ENCODE measurements at places on chromosomes 5 and 9.

DNA sequence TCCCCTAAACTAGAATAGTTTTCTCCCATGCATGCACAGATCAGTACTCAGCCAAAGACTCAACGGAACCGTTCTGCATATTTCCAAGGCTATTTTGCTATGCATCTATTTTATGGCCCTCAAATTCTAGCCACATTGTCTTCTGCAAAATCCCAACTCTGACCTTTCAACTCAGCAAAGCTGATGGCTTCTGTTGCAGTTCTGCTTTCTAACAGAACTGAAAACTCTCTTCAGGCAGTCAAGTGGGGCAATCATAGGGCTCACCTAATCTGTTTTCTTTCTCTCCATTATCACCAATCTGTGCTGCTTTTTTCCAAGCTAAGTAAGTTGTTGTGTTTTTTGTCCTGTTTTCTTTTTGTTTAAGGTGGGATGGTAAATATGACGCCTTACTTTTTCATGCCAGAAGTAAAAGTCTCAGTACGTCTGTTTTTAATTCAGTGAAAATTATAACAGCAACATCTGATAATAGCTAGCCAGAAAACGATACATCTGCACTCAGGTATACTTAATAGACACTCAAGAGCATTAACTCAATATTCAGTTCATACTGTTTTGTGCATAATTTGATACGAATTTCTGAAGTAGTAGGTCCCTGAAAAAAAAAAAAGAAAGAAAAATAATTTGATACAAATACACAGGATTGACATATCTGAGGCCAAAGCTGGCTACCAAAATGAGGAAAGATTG, 454.3 kb downstream of the TLE1 start:
- DNase-seq = no peak

- no peak for DNase-seq
Observed at GRCh38 chr5:100311806-100312205, 223.4 kb upstream of the FAM174A start.

DNA sequence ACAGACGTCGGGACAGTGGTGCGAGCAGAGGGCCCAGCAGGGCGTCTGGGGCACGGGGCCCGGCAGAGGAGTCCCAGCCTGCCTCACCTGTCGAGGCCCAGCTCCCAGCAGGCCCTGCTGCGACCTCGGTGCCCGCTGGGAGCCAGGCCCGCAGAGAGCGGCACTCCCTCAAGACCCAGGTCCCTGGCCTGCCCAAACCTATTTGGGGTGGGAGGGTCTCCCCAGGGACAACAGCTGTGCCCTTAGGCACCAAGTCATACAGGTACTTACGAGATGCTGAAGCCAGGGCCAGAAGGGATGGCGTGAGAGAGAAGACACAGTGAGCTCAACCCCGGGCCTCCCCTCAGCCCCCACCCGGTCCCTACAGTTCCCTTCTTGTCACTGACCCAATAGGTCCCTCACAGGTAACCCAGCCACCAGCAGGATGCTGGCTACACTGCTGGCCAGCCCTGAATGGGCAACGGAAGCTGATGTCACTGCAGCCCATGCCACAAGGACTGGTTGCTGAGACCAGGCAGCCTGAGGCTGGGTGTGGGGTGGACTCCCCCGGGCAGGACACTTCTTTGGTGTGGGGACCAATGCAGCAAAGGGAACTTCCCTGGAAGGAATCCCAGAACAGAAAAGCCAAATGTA, 3.7 kb downstream of the NSMF start:
- no peak for DNase-seq

GRCh38 chr9:84851935-84852585, 182.5 kb downstream of the NTRK2 start:
- peak; percentile 39 for DNase-seq

GRCh38 chr9:33135031-33135461, 32.1 kb downstream of the B4GALT1 start:
- DNase-seq = no peak

DNA sequence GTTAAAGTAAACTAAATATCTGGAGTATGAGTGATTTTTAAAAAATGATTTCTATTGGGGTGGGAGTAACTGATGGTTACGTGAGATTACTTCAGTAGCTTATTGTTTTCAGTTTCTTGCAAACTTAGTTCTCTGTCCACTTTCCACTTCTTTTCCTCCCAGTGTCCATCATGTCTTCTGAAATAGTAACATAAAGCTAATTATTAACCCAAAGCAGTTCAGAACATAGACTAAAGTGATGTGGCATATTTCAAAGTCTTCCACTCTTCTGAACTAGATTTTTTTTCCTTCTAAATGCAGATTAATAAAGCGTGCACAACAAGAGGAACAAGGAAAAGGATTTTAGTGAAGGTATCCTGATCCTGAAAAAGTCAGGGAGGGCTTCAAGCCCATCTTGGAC, 114.1 kb downstream of the MAN2A1 start:
- DNase-seq = no peak

DNA sequence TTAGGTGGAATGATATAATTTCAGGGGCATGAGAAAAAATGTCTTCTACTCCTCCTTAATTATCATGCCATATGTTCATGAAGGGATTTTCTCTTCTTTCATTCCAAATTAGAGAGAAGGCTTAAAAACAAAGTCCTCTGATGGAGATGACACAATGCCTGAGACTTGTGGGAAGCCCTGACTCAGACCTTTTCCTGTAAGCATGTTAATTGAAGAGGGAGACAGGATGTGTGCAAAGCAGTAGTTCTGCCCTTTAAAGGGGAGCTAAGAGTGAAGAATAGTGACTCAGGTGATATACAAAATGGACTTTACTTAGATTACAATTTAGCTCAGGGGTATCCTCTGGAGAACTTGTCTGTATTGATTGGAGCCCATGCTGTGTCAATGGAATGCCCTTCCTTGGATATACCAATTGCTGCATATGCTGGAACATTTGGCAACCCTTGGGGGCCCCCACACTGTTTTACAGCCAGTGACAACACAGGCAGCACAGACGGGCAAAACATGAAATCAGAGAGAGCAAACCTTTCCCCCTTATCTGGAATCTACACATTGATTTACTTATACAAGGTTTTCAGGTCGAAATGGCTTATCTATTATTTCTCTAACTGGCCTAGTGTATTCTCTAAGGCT, 81.3 kb downstream of the IZUMO3 start:
- no peak for DNase-seq

GRCh38 chr5:14413331-14413750, 168.3 kb upstream of the OTULINL start:
- DNase-seq = peak; percentile 57

- DNase-seq = no peak
Observed at GRCh38 chr5:67896930-67897313, 318.6 kb upstream of the PIK3R1 start.

DNA sequence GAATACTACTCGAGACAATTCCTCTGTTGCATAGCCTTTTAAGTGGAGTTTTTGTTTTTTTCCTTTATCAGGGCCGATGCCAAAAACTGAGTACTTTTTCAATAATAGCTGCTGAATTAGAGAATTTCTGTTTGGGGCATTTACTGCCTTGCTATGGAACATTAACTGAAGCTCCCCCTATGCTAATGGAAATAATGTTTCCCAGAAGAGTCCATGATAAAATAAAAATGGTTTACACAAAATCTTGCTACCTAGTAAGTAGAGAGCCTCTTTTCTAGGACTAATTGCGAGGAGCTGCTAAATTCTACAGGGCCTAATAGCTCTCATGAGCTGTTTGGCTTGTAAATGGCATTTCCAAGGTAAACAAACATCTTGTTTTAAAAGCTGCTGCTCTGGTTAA, 128.2 kb upstream of the MYO10 start:
- no peak for DNase-seq

GRCh38 chr9:17578911-17579793, at the start of gene SH3GL2:
Gene SH3GL2 (plus strand): TSS chr9:17579066.
- DNase-seq = peak; percentile 51

DNA sequence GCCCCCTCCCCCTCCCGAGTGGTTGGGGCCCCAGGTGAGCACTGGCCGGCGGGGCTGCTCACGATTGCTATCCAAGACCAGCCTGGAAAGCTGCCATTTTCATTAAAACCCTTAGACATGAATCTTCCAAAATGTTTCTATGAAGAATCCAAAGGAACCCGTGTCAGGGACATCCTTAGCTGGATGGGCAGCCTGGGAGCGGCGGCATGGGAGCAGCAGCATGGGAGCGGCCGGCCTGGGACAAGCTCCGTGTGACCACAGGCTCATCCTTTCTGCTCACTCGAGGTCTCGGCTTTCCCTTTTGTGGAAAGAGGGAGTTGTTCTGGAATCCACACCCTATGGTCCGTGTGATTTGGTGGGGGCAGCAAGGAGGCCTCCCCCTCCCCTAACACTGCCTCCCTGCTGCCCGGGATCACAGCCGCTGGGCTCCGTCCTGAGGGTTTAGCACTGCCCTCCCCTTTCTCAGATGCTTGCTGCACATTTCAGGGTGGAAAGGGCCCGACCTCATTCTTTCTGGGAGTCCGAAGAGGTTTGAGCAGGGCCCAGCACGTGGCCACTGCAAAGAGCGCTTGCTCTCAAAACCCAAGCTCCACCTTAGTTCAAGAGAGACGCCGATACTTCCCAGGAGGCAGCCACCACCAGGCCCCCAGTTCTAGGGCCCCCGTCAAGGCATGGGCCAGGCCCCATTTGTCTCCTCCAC, 127.7 kb downstream of the RXRA start:
- no peak for DNase-seq

GRCh38 chr5:59126708-59127573, 544.1 kb downstream of the RAB3C start:
- DNase-seq = peak; percentile 64

GRCh38 chr9:3719286-3719685, 193.5 kb upstream of the RFX3 start:
- no peak for DNase-seq

DNA sequence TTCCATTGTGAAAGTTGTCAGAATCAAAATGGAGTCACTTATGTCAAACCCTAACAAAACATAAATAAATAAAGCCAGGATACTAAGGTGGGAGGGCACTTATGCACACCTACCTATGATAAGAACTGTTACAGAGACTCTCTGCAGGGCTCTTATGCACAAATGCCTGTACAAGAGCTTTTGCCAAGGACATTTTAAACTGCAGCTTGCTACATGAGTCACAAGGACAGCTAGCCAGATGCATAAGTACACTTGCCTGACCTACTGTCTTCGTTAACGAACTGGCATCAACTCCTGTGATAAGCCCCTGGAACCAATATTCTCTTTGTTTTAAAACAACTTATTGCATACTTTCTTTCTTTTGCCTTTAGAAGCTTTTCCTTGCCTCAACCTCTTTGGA, 152.9 kb upstream of the SPEF2 start:
- DNase-seq = no peak

DNA sequence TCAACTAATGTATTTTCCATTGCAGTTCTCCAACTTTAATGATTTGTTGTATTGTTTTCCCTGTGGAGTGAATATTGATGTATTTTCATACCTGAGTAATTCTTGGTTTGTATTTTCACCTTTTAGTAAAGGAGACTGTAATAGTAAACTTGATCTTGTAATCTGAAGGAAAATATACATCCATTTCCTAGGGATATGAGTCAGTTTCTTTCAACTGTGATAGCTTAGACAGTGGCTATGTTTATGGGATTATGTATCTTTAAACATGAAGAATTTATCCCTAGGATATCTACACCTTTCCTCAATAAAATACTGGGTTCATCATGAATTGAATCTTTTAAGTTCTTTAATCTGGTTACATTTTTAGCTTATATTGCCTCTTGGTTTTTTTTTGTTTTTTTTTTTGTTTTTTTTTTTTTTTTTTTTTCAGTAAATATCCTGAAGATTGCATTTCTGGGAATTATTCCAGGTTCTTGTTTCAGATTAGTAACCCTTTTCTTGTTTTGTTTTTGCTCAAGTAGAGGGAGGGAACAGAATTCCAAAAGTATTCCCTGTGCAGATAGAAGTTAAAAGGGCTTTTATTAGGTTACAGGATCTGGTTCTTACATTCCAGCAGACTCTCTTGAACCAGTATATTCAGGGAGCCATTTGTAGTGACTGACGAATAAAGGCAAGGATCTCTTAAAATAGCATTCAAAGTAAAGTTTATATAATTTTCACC, 7.1 kb downstream of the WDR36 start:
- no peak for DNase-seq

DNA sequence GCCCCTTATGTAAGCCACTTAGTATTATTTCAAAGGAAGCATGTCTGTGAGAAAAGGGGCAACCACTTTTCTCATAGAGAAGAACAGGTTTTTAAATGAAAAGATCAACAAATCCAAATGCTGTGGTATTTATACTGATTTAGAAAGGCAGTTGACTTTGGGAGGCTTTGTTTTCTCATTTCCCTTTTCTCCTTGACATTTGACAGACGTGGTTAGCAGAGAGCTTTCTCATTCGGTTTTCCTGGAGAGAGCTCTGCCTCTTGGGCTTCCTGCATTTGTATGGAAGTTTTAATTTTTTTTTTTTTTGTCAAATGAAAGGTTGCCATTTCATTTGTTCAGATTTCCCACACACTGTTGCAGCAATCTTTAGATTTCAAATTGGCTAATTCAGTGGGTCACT, 62.5 kb downstream of the EXOSC2 start:
- DNase-seq = no peak

- peak; percentile 85 for DNase-seq
Observed at GRCh38 chr9:36625006-36625615, 52.4 kb downstream of the MELK start.

- DNase-seq = peak; percentile 62
Observed at GRCh38 chr9:86945728-86946200, 1.5 kb downstream of the GAS1 start.

- no peak for DNase-seq
Observed at GRCh38 chr9:118230329-118230728, 526.1 kb downstream of the TLR4 start.

DNA sequence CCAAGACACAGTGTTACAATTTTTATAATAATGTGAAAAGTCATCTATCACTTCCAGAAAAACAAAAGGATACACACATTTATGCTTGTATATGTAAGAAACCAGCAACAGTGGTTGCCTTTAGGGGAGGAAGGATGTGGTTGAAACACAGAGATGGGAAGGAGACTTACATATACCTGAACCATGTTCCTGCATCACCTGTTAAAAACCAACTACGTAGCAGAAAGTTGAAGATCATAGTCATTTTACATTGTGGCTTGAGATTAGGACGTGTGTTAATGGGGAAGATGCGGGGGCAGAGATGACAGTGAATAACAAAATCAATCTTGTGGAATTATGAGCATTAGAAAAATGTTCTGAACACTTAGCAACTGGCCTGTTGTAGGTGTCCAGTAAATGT, 307.3 kb downstream of the MLLT3 start:
- DNase-seq = no peak

All from EL (cell line).